ENCODE measurements at places on chromosomes 12 and 14. TPM values are rescaled to one million over a fixed set of nuclear protein-coding genes. Genes with fewer than 3 reads are reported as not detected.

GRCh38 chr12:15472036-15472435 is 149.7 kb downstream of the PTPRO start:
- no peak for DNase-seq

GRCh38 chr12:55762646-55763045 is 19.7 kb downstream of the GDF11 start:
- no peak for DNase-seq

GRCh38 chr14:20198991-20199390 is 8.3 kb downstream of the OR11G2 start:
- no peak for DNase-seq

DNA sequence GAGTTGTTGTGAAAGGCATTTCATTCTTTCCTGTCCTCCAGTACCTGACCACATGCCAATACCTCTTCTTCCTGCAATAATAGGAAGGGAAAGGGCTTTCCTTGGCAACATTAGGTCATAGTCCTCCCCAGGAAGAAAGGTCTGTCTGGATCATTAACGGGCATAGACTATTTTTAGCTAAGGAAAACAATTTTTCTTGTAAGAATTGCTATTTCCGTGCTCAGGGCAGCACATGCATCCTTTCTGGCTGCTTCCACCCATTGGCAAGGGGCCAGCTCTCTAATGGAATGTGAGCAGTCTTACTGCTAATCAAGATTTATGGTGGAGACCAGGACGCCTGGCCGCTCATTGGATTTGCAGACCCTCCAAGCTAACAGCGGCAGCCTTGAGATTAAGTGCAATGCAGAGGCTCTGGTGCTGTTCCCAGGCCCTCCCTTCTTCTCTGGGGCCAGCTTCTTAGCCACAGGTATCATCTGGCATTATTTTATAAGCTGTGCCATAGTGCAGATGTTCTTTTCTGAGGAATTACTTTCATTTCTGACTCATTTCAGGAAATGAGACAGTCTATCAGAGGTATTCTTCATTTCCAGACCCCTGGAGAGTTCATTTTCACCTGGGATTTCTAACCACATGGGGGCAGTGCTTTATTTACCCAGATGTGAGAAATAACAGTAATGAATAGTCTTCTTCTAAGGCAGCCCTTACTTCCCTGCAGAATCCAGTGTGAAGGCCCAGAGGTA is 52.9 kb downstream of the ANO6 start:
- DNase-seq, result peak; percentile 87

DNA sequence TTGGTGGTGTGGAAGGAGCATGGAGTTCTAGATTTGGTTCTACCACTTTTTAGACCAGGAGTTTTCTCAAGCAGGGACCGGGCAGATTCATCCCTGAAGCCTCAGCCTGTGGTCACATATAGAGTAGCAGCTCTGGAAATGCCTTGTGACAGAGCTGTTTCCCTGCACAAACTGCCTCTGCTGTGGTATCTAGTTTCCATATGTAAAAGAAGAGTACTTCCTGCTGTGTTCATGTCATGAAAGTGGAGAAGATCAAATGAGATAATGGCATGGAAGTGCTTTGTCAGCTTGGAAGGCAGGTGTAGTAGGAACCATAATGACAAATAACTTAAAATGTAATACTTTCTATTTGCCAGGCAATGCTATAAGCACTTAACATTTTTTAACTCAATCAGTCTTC is 26.1 kb downstream of the OTUB2 start:
- no peak for DNase-seq

DNA sequence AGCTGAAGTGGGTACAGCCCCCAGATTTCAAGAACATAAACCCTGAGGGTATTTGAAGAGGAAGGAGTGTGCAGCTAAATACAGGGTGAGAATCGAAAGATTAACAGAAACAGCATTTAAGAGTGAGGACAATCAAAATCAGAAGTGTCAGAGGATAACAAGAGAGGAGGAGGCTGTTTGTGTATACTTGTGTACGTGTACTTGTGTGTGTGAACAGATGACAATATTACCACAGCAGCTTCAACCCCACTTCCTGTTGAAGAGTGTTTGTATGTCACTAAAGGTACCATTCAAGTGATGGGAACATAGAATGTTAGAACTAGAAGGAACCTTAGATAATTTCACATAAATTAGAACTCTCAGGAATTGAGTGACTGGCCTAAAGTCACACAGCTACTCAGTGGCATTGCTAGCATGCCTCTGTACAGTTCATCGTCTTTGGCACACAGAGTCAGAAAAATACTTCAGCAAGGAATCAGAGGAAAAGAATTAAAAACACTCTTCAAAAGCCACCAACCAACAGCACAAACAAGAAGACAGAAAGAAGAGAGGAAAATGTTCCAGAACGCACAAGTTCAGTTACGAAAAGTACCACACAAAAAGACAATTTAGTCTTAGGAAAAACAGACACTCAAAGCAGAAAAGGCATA is 164.3 kb upstream of the BCL2L14 start:
- no peak for DNase-seq

GRCh38 chr14:21025371-21026273 is 761 bp upstream of the NDRG2 start:
- peak; percentile 88 for DNase-seq

GRCh38 chr12:4567073-4567881 is 5.3 kb downstream of the DYRK4 start:
- DNase-seq, result no peak

DNA sequence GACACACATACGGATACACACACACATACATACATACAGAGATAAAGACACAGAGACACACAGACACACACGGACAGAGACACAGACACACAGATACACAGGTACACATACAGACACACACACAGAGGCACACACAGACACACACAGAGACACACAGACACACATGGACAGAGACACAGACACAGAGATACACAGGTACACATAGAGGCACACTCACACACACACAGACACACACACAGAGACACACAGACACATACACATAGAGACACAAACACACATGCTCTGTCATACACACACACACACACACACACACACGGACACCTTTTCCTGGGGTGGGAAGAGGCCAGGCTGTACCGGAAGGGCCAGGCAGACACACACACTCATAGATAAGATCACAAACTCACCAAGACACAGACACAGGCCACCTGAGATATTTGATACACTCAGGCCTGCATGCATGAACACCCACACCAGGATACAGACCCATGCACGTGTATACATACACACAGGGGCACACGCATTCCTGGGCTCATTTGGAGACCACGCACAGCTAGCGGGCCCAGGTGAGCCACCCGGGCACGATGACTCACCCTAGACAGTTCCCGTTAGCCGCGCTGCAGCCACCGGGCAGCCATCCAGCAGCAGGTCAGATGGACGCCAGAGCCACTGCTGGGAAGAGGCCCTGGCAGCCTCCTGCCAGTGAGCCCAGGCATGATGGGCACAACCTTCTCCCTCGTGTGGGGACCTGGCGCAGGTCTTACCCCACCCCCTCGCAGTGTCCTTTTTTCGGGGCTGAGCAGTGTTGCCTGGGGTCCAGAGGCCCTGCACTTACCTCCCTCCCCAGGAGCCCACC is 1.8 kb upstream of the AHNAK2 start:
- peak; percentile 59 for DNase-seq

Gene HHIPL1
- 4.2 TPM for total RNA-seq

Gene OS9
- 230 TPM for total RNA-seq

Gene KRT77
- total RNA-seq, result not detected

Gene AKAP3
- total RNA-seq, result 2.4 TPM

Gene LRCOL1
- not detected for total RNA-seq

Gene CCDC177
- not detected for total RNA-seq

Gene SLC5A8
- total RNA-seq, result not detected

Gene NXPH4
- total RNA-seq, result 0.27 TPM

Gene KRT83
- total RNA-seq, result not detected

Gene MFAP5
- 387 TPM for total RNA-seq
